Endothelial cell (in vitro differentiated cells): ENCODE measurements at places on chromosomes 16 and 17.
A peak's percentile ranks its signal among the peaks of the same experiment; 100 is the strongest.

GRCh38 chr17:82127704-82128103 lies 29.7 kb upstream of the FASN start:
- DNase-seq: no peak

- DNase-seq: no peak
Observed at GRCh38 chr17:40821536-40821935, 878 bp downstream of the KRT10 start.

DNA sequence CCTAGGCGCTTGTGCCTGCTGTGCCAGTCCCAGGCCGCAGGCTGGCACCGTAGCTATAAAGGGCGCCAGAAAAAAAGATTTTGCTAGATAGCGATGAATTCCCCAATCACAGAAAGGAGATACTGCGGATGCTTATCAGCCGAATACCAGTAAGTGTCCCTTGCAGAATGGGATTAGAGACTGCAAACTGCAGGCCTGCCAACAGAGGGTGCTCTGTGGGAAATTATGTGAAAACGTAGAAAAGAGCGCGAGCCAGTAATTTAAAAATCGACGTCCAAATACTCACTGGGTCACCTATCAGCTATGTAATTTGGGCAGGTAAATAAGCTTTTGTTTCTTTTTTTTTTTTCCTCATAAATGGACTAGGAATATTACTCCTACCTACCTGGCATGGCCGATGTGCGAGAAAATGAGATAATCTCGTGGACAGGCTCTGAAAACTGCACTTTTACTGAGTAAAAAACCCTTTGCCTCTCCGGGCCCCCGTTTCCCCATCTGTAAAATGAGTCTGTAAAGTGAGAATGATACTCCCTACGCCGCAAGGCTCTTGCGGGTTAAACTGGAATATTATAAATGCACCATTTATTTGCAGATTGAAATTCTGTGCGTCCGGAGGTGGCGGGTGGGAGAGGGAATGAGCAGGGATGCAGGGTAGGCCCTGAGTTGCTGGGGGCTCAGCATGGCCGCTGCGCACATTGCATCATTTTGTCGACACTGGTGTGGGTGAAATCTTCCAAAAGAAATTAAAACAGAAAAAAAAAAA lies 1.2 kb upstream of the COG1 start:
- DNase-seq: peak; percentile 66

GRCh38 chr17:72764632-72765041 lies 327.9 kb downstream of the SLC39A11 start:
- no peak for DNase-seq

GRCh38 chr17:3935825-3936355 lies 19.6 kb upstream of the P2RX1 start:
- no peak for DNase-seq

DNA sequence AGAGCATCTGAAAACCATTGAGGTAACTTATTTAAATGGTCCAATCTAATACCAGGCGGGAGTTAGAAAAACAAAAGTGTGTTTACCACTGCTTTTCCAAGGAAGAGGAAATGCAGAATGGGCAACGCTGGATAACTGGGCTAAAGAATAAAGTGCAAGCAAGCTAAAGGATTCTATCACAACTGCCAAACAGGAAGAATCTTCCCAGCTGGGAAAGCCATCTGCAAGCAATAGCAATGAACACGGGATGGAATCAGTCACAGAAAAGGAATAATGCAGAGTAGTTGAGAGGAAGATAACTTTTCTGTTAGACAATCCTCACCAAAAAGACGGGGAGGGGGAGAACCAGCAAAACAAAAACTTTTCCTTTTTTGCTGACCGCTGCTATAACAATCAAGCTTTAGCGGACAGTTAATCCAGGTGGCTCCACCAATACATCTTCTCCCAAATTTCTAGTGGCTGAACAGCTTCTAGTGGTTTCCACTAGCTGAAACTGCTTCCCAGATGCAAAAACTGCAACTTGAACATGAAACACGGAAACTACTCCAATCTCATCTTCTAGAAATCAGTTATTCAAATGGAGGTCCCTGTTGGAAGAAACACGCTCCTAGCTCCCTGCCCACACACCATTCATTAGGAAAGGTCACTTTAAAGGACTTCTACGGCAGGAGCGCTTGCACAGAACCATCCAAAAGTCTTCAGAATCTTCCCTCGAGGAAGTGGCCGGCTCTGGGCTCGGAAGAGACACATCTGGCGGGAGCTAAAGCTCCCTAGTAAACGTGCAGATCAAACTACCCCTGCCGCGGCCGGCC lies 929 bp downstream of the TMEM11 start:
- DNase-seq: no peak
